Testis (tissue), 5 donors: ENCODE measurements at places on chromosomes 12 and 14. TPM values are rescaled to one million over a fixed set of nuclear protein-coding genes. Genes with fewer than 3 reads are reported as not detected.

- no peak for DNase-seq
Observed at GRCh38 chr12:95016120-95016519, 12.6 kb upstream of the NDUFA12 start.

- no peak for DNase-seq
Observed at GRCh38 chr14:61219673-61220072, 61.5 kb downstream of the TMEM30B start.

GRCh38 chr14:76203086-76204001, 51.6 kb downstream of the GPATCH2L start:
- DNase-seq = no peak

- no peak for DNase-seq
Observed at GRCh38 chr14:30980980-30981379, 44.5 kb upstream of the AP4S1 start.

DNA sequence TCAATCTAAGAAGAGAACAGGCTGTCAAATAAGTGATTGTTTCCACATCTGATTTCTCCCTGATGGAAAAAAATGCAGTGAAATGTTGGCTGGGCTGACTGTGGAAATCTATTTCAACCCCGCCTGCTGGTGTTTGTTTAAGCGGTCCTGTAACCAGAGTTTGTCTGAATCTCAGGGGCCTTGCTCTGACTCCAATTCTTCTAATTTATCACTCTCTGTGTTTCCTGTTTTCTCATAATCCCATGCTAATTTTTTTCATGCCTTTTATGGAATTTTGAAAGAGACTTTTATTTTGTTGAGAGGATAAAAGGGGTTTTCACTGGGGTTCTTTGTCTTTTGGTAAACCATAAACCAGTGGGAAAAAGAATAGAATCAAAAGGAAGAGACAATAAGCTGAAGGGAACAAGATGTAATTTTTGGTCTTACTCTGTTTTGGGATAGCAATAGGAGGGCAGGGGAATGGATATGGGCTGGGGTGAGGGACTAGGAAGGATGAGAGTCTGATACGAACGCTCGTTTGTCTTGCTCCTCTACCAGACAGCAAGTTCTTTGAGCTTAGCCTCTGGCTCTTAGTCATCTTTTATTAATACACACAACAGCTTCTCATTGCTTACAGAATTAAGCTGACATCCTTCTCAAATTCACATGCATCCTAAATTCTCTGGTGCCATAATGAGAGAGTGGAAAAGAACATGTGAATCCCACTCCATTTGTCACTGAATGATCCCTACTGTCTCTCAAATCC, 8.0 kb upstream of the MGP start:
- DNase-seq = peak; percentile 31

- no peak for DNase-seq
Observed at GRCh38 chr12:82942991-82943401, 256.3 kb downstream of the TMTC2 start.

DNA sequence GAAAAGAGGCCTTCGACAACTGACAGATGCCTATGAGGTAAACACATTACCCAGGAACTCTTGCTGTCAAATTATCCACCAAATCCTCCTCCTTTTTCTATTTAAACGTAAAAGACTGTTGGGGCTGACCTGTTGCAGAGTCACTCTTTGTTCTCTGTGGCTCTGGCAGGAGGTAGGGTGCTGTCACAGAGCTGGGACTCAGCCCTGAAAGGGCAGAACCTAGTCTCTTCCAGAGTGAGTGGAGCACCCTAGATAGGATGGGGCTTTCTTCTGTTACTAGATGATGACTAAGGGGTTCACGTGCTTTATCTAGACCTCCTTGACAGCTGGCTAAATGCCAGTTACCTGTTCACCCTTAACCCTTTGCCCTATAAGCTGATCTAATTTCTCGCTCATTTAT, 25.7 kb downstream of the FNTB start:
- no peak for DNase-seq

- DNase-seq = no peak
Observed at GRCh38 chr14:34592623-34593022, 37.3 kb downstream of the SNX6 start.

The KICS2 gene
- total RNA-seq = 27.9 TPM

The HOTAIR gene
- 3.4 TPM for total RNA-seq

The ESPL1 gene
- 16.5 TPM for total RNA-seq

The FOXG1 gene
- 4.5 TPM for total RNA-seq

The STYK1 gene
- total RNA-seq = 0.24 TPM
